ENCODE measurements at places on chromosomes 1 and 21.

DNA sequence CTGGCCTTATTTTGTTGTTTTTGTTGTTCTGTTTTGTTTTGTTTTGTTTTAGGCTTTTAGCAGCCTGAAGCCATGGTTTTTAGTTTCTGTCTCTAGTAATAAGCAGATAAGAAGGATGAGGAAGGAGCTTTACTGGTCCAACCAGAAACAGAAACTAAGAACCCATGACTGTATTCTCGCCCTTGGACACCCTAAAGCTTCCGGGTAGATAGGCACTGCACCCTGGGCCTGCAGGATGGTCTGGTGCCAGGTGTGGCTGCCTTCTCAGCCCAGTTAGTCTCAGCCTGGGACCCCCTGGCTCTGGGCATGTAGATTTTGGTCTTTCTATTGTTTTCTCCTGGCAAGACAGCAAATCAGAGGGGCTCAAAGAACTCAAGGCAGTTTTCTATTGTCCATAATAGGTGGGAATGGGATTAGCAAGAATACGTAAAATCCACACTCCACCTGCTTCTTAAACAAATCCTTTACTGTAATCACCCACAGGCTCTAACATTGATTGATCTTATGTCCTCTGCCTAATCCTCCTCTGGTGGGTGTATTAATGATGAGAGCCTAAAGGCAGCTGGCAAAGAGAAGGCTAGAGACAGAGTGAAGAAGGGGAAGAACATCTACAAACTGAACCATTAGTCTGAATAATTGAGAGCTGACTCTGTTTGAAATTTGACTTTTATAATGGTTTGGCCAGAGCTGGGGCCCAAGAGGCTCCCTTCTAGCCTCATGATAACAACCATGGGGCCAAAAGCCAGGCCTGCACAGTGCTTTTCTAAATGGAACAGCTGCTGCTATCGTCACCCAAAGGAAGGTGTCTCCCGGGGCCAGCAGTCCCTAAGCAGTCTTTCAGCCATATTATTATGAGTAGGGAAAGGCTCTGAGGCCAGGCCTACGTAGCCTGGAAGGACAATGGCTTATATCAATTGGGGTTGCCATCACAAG lies 106.8 kb upstream of the ATP1A1 start:
- no peak for DNase-seq

DNA sequence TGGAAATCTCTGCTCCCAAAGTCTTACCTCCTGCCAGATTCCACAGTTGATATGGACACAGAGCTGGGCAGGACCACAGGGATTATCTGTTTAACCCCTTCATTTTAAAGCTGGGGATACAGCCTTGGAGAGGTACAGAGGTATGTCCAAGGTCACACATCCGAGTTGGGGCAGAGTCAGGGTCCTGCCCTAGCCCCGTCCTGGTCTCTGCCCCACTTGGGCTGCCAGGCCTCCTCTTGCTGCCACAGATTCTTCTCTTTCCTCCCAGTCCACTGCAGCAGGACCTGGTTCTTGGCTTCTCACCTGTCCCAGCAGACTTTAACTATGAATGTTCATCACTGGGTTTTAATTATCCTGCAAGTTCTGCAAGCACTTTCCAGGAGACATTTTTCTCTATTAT lies 258.3 kb downstream of the MATN1 start:
- no peak for DNase-seq

DNA sequence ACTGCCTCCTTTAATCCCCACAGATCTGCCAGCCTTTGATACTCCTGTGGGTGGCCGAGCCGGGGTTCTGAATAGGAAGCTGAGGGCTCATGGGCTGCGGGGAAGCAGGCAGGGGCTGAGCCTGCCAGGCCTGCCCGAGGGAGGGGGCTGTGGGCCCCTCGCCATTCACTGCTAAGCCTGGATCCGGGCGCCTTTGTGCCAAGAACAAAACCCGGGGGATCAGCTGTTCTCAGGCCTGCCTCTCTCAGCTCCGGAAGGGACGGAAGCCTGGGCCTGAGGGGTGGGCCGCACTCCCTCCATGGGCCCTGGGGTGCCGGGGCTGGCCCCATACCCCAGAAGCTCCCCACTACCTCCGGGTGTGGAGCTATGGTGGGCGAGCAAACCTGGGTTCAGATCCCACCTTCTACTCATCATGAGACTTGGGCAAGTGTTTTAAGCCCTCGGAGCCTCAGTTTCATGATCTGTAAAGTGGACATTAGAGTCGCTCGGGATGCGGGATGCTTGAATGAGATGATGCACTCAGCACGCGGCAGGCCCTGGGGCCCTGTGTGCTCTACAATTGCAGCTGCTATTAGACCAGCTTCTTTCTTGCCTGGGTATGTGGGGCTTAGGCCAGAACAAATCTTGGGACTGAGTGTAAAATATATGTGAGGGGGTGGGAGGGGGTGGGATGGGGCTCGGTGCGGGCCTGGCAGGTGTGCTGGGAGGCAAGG lies 19.2 kb upstream of the EPHA2 start:
- no peak for DNase-seq

DNA sequence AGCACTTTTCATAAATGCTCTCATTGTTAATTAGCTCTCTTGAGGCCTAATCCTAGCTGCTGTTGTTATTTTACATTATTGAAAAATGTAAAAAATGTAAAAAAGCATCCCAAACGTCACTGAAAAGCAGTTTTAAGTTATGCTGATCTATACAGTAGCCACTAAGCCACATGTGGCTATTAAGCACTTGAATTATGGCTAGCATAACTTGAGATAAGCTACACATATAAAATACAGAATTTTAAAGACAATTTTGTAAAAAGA lies 18.4 kb upstream of the DNASE2B start:
- no peak for DNase-seq

- DNase-seq, result no peak
Observed at GRCh38 chr1:201276891-201277290, 6.4 kb upstream of the PKP1 start.

DNA sequence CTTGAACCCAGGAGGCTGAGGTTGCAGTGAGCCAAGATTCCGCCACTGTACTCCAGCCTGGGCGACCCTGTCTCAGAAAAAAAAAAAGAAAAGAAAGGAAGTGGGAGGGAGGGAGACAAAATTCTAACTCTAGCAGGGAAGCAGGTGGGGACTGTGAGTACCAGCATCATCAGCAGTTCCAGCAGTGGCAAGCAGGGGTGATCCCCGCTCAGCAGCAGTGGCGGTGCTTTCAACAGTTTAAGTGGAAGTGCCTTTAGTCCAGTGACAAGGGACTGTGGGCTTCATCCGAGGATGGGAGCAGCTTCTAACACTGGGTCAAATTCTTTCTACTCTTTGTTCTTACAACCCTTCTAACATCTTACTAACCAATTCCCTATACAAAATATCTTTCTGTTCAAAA lies 858.1 kb upstream of the ADAMTS5 start:
- DNase-seq, result no peak

GRCh38 chr1:221945669-221946068 lies 203.8 kb upstream of the DUSP10 start:
- DNase-seq, result no peak

- no peak for DNase-seq
Observed at GRCh38 chr1:22588899-22589422, 25.7 kb downstream of the EPHA8 start.

DNA sequence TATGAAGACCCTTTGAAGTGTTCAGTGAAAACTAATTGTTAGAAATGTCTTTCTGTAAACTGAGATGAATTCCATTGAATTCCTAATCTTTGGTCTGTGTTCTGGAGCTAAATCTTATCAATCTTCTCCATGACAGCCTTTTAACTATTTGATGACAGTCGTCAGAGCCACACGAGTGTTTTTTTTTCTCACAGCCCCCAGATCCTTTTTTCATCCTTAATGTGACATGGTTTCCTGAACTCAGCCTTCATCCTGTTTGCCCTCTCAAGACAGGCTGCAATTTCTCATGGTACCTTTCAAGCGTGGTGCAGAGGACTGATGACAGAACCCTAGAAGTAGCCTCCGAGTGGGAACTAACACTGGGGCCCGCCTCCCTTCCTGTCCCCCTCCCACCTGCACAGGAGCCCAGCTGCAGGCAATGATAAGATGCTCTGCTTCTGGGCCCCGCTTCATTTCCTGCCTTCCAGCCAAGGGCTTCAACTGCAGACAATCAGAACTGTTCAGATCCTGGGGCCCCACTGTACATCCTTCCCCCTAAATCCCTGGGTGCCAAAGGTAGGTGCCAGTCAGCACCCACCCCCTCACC lies 114.6 kb upstream of the VAV3 start:
- no peak for DNase-seq

DNA sequence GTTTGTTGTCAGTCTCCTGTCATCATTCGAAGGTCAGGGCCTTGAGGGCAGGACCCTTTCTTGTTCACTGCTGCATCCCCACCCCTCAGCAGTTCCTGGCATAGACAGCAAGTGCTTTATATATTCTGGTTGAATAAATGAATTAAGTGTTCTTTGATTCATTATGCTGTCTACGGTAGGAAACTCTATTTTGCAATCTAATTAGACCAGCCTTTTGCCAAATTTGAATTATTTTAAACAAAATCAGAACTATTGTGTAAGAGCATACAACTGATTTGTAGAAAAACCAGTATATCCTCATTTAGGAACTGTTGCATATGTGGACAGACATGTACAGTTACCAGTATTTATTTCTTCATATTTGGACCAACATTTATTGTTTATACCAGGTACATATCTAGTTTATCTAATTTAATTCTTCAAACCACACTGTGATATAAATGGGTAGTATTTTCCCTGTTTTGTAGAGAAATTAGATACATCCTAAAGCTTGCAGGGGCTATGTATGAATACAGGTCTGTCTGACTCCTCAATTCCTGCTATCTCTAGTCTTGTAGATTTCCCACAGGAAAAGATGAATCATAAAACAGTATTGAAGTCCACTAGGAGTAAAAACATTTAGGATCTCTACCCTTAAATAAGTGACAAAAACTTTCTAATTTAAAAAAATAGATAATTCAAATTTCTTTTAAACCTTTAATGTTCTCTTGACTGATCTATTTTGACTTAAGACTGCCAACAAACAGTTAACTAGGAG lies 10.4 kb downstream of the MGST3 start:
- no peak for DNase-seq

GRCh38 chr1:229032375-229032774 lies 238.5 kb upstream of the RAB4A start:
- DNase-seq, result no peak

- DNase-seq, result peak; percentile 82
Observed at GRCh38 chr1:214864896-214865688, 217.4 kb upstream of the KCNK2 start.

- DNase-seq, result no peak
Observed at GRCh38 chr1:88961647-88962275, 30.7 kb downstream of the KYAT3 start.

DNA sequence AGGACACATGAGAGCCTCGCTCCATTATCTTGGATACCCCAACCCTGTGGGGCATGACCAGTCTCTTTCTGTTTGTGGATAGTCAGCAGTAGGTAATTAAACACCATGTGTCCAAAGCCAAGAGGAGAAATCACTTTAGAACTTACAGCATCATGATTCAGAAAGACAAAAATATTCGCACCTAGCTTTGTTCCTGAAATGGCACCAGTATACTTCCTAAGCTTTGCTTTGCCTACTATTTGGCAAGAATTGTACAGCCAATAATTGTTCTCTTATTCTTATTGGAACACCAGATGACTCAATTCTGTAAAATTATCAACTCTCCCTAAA lies 24.2 kb downstream of the TNFRSF9 start:
- no peak for DNase-seq

DNA sequence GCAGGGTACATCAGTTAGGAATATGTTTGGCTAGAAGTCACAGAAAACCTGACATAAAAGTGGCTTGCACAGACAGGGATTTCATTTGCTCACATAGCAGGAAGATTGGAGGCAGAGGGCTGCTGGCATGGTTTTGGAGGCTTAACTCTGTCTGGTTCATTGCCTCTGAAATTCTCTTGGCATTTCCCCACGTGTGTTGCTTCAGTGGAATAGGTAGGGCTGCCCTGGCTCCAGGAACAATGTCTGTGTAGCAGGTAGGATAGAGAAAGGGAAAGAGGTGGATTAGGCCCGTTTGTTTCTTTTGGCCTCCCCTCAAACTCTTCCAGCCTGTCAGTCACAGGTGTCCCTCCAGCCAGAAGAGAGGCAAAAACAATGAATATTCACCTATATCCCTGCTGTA lies 20.5 kb upstream of the SIPA1L2 start:
- no peak for DNase-seq

- DNase-seq, result peak; percentile 92
Observed at GRCh38 chr1:178093494-178093950, 382 bp upstream of the RASAL2 start.

GRCh38 chr1:248834343-248834940 lies 3.6 kb upstream of the ZNF672 start:
- DNase-seq, result no peak

DNA sequence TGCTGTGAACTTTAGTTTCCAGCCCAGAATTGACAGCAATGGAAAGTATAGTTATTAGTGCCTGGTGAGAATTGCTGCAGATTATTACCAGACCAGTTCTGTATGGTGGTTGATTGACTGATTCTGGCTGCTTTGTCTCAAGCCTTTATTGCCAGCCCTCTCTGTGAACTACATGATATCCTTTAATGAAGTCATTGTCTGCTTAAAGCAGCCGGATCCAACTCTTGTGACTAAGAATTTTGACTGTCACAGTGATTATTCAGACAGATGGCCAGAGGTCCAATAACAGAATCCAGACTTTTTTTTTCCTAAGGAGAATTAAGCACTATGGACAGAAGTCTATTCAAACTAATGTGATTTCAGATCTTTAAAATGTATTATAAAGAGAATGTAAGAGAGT lies 1548.6 kb upstream of the B3GALT2 start:
- no peak for DNase-seq

GRCh38 chr1:27144920-27145661 lies 9.8 kb downstream of the SLC9A1 start:
- peak; percentile 37 for DNase-seq

DNA sequence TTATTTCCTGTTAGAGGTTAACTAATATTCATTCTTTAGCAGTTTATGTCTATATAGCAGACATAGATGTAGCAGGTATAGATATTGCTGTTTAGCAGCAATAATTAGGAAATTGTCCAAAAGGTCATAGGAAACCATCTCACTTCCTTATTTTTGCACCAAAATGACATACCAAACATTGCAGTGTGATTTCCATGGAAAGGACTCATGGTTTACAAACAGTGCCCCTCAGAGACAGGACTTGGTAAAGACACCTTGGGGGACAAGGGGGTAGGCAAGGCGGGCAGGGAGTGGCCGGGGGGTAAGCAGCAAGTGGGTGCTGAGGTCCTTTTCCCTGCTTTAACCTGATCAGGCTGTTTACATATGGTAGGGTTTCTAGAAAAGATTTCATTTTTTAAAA lies 30.5 kb downstream of the BATF3 start:
- DNase-seq, result no peak
